ENCODE measurements at places on chromosomes 13 and 19.

DNA sequence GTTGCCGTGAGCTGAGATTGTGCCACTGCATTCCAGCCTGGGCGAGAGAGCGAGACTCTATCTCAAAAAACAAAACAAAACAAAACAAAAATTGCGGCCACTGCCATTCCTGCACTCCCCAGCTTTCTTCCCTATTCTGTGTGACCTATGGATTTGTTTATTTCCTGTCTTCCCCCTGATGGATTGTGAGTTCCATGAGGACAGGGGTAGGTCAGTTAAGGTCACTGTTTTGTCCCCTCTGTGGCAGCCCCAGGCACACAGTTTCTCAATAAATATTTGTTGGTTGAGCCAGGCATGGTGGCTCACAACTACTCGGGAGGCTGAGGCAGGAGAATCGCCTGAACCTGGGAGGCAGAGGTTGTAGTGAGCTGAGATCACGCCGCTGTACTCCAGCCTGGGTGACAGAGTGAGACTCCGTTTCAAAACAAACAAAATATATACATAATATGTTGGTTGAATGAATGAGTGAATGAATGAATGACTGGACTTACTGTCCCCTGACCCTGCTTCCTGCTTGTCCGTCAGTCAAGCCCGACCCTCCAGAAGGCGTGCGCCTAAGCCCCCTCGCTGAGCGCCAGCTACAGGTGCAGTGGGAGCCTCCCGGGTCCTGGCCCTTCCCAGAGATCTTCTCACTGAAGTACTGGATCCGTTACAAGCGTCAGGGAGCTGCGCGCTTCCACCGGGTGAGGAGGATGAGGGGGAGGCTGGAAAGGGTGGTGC, 5.0 kb downstream of the EBI3 start:
- no peak for DNase-seq

DNA sequence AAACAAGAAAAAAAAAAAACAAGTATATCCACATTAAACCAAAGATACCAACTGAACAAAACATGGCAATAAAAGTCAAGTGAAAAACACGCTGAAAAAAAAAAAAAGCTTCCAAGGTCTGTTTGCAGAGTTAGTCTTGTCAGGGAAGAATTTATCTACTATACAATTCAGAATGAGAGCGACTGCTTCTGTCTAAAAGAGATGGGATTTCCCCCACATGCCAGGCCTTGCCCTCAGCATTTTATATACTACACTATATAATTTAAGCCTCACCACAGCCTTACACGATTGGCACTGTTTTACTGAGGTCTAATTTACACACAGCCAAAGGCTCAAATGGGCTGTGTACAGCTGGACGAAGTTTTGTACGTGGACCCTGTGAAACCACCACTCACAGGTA, 67.3 kb downstream of the FOXO1 start:
- DNase-seq, result no peak

DNA sequence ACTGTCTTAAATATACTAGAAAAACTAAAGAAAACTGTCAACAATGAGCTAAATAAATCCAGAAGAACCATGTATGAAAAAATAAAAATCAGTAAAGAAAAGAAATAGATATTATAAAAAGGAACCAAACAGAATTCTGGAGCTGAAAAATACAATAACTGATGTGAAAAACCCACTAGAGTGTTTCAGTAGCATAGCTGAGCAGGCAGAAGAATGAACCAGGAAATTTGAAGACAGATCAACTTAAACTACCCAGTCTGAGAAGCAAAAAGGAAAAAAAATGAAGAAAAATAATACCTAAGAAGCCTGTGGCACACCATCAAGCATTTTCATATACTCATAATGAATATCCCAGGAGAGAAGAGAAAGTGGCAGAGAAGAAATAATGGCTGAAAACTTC, 240.1 kb upstream of the RXFP2 start:
- no peak for DNase-seq

GRCh38 chr13:102291587-102292218, 110.1 kb downstream of the FGF14 start:
- DNase-seq, result no peak

DNA sequence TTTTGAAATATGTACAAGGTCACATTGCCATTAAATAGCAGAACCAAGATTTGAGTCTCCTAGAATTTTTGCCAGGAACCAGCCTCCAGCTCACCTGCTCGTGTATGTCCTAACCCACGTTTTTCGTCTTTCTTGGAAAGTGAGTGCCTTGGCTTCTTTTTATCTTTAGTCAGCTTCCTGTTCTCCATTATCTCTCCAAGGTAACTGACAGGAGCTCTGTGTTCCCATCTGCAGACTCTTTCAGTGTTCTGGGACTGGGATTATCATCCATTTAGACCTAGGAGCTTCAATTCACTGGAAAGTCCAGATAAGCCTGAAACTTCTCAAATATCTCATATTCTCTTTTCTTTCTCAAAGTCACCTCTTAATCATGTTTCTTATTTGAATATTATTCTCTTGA, 193.7 kb downstream of the ZIC5 start:
- no peak for DNase-seq
